ENCODE measurements at places on chromosomes 5 and 9.

DNA sequence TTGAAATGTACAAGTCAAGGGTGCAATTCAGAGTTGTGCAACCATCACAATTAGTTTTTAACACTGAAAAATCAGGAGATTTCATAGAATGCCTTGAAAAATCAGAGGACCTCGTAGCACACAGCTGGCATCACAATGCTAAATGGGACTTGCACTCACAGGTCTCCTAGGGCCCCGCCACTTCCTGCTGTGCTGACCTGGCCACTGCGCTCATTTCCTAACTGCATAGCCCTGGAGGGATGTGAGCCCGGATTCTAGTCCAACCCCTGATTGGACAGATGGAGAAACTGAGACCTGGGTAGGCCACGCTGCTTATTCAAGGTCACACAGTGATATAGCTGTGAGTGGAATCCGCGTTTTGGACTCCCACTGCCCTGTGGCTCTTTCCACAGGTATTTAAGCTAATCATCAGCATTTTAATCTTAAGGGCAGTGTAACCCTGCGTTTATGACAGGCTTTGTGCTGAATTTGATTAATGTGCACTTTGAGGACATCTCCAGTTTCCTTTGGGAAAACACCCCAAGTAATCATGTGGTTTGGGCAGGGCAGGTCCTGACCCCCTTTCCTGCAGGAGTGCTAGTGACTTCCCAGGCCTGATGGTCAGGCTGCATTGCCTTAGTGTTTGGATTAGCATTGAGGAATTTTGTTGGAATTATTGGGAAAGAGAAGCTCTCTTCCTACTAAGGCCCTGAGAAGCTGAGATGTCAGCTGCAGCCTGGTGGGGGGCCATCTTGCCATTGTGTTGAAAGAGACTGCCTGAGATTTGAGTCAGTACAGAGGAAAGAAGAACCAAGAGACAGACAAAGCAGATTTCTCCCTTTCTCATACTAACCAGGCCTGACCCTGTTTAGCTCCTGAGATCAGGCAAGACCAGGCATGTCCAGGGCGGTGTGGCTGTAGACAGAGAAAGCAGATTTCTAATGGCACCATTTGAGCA, 36.2 kb downstream of the STC2 start:
- no peak for DNase-seq

DNA sequence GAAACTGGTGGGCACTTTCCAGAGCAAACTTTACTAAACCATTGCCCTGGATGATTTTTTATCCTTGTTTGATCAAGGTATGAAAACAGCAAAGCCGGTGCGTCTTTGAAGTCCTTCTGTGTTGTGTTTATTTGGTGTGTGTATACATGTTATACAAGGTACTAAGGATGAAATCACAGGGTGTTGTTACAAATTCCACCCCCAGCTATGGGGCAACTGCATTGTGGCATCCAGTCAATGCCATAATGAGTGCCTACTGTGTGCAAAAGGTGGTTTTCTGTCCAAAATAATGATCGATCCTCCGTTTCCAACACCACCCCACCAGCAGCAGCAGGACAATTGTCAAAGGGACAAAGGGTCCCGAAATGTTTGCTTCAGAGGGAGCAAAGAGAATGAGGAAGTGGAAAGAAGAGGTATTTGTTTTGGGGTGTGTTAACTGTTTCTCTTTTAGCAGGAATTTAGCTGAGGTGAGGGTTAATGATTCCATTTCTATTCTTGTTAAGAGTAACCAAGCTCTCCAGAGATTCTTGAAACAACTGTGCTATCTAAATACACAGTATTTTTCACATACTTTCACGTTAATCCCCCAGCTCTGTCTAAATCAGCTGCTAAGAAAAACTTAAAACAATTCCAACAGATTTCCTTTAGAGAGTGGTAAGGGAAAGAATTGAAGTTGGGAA, 568.7 kb upstream of the KLF4 start:
- DNase-seq: no peak

DNA sequence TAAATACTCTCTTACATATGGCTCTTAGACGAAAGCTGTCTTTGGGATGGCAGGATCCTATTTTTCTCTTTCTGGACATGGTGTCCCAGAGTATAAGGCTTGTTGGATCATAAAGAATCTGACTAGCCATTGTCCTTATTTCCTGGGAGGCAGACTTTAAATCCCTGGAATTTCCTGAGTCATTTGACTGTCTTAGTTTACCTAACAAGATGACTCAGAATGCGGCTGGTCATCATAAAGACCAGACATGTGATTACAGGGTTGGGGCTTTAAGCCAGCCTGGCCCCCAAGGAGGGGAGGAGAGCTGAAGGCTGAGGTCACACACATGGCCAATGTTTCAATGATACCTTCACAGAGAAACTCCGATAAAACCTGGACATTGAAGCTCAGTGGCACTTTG, 37.2 kb downstream of the FAM240B start:
- DNase-seq: no peak

GRCh38 chr5:137199201-137199600, 299.9 kb downstream of the SPOCK1 start:
- no peak for DNase-seq

DNA sequence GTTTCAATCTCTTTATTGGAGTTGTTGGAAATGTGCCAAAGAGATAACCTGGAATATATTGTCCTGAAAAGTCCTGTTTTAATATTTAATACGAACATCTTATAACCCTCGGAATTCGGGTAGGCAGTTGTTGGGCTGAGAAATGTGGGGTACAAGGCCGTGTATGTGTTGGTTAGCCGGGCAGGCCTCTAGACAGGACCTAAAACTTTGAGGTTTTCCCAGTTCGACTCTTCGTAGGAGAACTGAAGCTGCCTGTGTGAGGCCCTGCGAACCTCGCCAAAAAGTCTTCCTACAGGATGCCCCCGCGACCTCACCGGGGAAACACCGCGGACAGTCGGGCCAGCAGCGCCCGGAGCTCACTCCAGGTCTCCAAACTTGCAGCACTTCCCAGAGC, 583 bp upstream of the TJP2 start:
- no peak for DNase-seq

GRCh38 chr5:90613459-90613858, 54.9 kb downstream of the ADGRV1 start:
- no peak for DNase-seq

- DNase-seq: no peak
These were observed 232.8 kb downstream of the NR2F1-AS1 start for GRCh38 chr5:93348231-93348630.

DNA sequence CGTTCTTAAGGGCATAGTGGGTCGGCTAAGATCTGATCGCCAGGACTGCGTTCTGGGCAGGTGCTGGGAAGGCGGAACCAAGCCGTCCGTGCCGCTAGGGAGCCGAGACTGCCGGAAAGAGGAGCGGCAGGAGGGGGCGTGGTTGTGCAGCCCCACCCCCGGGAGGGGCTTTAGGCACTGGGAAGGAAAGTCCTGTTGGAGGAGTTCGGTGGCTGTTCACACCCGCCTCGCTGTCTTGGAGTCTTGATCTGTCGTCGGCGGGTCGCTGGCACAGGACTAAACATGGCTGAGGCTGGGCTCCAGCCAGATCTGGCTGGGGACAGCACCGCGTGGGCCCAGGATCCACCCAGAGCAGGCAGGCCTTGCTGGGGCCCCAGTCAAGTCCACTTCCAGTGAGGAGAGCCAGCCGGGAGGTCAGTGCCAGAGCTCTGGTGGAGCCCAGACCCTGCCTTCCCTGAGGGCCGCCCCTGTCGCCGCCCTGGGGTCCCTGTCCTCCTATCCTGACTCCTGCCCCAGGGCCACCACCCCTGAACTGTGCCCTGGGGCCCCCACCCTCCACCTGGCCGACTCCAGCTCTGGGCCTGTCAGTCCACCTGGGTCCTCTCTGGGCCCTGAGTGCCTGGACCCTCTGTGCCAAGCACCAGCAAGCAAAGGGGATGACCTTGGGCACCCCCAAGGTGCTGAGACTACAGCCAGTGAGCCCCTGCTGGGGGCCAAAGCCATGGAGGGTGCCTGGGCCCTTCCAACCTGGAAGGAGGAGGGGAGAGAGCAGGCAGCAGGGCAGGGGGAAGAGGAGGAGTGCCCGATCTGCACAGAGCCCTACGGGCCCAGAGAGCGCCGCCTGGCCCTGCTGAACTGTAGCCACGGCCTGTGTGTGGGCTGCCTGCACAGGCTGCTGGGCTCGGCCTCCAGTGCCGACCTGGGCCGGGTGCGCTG, 4.5 kb downstream of the RNF208 start:
- no peak for DNase-seq

GRCh38 chr9:100086097-100086635, 12.6 kb downstream of the ERP44 start:
- DNase-seq: no peak

DNA sequence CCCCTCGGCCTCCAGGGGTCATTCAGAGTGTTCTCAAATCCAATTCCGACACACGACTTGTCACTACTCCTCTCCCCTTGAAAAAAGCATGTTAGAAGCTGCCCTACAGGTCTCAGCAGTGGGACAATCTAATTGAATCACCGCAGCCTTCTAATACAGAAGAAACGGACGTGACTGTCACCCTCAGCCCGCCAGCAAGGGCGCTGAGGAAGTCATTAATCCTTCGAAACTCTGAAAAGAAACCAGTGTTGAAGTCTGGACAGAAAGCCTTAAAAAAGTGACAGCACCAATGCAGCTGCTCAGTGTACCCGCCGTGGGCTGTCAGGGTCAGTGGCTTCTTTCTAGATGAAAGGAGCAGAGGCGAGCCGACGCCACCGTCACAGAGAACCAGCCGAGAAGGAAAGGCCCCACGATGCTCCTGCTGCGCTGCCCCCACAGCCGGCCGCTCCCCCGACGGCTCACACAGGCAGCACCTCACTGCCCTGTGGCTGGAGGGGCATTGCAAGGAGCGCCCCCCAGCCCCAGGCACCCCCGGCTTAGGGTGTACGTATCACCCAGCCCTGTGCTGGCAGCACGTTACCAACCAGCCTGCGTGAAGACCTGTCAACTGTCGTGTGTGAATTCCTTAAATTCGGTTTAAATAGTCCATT, 5.7 kb downstream of the BRD3OS start:
- DNase-seq: no peak

GRCh38 chr9:130627051-130627450, 37.3 kb upstream of the PRDM12 start:
- no peak for DNase-seq

DNA sequence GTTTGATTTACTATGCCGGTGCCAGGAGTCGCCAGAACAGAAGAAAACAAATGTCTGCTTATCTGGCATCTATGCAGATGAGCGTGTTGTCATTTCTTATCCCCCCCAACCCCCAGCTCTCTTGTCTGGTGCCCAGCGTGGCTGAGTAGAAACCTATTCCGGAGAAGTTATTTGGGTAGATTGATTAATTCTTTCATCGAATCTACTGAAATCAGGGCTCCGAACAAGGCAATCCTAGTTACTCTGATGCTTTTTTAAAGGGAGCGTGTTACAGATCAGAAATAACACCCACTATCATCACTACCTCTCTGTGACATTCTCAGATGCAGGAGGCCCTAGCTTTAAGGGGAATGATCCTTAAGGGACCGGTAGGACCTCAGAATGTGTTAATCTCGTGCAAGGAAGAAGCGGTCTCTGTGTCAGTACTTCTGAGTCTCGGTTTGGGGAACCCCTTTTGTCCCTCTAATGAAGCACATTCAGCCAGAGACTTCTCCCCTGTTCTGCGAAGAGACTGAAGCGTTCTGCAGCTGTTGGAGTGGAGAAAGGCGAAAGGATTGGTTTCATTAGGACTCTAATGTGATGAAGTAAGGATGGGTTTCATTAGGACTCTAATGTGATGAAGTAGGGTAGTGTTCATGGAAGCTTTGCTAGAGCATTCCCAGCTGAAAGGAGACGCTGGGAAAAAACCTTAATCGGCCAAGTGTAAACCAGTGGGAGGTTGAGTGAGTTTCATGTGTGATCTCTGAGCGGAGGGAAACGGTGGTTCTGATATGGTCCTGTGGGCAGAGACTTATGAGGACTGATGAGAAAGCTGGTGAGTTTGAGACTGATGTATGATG, 1.5 kb downstream of the PIP5K1B start:
- no peak for DNase-seq

DNA sequence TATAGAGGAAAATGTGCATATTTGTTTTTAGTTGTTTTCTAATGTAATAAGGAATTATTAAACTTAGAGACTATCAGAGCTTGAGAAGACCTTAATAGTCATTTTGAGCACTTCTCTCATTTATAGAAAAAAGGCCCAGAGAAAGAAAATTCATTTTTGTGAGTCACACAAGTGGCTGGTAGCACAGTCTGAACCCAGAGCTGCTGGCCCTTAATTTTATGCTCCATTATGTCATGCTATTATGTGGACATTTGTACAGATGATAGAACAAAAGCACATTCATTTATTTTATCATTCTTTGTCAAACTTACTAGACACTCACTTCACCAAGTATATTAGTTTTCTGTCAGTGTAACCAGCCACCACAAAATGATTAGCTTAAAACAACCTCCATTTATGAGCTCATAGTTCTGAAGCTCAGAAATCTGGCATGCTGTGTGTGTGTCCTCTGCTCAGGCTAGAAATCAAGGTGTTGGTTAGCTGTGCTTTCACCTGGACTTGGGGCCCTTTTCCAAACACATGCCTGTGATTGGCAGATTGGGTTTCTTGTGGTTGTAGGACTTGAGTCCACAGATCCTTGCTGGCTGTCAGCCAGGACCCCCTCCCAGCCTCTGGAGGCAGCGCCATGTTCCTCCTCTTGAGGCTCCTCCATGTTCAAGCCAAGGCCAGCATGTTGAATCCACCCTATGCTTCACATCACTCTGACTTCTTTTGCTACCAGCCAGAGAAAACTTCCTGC, 188.9 kb downstream of the ARHGAP26 start:
- DNase-seq: no peak

All from suprapubic skin (tissue), 4 donors.